ENCODE measurements at places on chromosomes 3 and 15.
A peak's percentile ranks its signal among the peaks of the same experiment; 100 is the strongest.

DNA sequence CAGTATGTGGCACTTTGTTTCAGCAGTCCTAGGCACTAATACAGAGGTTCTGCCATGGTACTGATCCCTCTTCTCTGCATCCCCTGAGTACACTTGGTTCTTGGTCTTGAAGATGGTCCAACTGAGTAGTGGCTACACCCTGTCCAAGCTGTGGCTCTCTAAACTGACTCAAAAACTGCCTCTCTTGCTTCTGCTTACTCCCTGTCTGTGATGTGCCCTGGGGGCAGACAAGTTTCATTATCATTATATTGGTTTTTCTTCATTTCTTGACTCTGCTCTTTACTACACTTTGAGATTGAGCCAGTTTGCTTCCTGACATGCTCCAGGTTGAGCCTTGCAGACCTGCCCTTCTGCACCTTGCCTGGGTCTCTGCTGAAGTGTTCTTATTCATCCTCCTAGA lies 18.9 kb upstream of the ST3GAL6 start:
- DNase-seq, result no peak

GRCh38 chr15:23565395-23566070 lies at the start of gene MKRN3:
Gene MKRN3, plus strand, starts transcription at chr15:23565674. Its CDS starts 109 bp downstream, at chr15:23565783.
- no peak for DNase-seq

DNA sequence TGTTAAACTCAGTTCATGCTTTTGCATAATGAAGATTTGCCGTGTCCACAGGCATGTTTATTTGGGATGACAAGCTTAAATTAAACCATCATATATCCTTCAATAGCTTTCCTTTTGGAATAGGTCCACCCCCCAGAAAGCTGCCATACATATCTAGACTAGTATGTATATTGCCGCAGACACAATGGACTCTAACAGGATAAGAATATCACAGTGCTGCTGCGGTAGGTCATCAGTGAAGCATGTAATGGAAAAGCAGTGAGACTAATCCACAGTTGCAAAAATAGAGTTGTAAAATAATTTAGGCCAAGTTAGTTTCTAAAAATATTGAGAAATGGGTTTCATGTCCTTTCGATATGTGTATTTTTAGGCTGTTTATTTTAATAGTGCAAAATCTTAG lies 819.9 kb upstream of the DPPA4 start:
- no peak for DNase-seq

- DNase-seq, result no peak
These were observed 130.7 kb downstream of the LRTM1 start for GRCh38 chr3:54797111-54797510.

DNA sequence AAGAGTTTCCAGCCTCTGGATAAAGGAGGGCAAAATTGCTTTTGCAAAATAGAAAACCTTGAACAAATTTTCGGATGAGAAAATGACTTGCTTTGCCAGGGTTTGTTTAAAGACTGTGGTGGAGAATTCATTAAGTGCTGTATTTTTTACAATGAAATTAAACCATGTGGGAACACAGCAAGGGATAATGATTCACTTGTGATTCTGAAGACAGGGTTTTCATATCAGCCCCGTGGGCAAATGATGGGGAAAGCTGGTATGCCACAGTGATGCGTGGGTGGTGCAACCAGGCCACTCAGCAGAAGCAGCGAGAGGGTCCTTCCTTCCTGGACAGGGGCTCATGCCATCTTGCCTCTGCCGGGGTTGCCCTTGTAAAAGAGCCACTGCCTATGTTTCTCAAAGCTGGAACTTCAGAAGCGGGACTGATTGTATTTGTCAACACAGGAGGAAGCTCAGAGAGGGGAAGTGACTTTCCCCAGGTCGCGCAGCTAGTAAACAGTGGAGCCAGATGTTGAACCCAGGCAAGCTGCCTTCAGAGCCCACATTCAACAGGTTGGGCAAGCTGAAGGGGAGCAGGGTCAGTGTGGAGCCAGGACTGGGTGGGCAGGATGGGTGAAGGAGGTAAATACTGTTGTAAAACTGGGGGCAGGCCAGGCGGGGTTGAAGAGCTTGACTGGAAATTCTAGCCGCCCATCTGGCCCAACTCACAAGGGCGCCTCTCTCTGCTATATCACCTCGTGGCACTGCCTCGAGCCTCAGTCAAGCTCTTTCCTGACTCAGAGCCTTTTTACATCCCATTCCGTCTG lies 79.1 kb downstream of the TOP2B start:
- no peak for DNase-seq

- no peak for DNase-seq
These were observed 94.4 kb downstream of the SLCO3A1 start for GRCh38 chr15:91947683-91948608.

DNA sequence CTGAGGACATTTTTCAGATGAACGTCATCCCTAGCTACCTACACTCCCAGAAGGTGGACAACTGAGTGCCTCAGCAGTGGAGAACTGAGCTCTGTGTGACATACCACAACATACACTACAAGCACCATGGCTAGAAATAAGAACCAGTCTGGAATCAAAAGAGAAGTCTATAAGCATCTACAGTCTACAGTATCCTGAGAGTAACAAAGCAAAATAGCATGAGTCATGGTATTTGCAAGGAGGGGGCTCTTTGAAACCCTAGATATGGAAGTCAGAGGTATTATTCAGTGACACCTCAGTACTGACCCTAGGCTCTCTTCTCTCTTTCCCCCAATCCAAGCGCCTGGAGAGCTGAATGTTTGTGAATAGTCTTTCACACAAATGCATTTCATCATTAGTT lies 87.5 kb downstream of the TNIK start:
- no peak for DNase-seq

- no peak for DNase-seq
These were observed 164.7 kb downstream of the CTNNB1 start for GRCh38 chr3:41363830-41364523.

DNA sequence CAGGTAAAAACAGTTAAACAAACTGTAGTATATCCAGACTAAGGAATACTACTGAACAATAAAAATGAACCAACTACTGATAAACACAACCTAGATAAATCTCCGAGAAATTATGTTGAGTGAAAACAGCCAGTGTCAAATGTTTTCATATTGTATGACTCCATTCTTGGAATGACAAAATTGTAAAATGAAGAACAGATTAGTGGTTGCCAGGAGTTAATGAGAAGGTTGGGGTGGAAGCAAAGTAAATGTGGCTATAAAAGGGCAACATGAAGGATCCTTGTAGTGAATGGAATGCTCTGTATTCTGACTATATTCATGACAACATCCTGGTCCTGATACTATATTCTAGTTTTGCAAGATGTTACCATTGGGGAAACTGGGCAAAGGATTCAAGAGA lies 27.5 kb upstream of the ACKR4 start:
- no peak for DNase-seq

- no peak for DNase-seq
These were observed 8.3 kb upstream of the EPHA3 start for GRCh38 chr3:89098964-89099585.

DNA sequence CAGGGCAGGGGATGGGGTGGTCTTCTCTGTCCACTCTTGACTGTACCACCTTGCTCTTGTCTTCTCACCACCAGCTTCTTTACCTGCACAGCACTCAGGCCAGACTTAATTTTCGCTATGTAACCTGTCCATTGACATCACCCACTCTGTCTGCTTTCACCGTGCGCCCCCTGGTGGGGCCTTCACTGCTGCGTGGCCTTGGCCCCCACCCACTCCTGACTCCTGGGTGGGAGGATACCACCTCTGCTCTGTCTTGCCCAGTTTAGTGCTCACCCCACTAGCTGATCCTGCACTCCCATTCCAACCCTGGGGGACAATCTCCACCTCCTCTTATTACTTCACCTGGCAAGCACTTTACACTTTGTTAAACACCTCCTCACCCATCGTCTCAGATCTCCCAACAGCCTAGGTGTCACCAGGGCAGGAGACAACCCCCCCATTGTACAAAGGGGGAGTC lies 17.7 kb downstream of the PTH1R start:
- peak; percentile 43 for DNase-seq

DNA sequence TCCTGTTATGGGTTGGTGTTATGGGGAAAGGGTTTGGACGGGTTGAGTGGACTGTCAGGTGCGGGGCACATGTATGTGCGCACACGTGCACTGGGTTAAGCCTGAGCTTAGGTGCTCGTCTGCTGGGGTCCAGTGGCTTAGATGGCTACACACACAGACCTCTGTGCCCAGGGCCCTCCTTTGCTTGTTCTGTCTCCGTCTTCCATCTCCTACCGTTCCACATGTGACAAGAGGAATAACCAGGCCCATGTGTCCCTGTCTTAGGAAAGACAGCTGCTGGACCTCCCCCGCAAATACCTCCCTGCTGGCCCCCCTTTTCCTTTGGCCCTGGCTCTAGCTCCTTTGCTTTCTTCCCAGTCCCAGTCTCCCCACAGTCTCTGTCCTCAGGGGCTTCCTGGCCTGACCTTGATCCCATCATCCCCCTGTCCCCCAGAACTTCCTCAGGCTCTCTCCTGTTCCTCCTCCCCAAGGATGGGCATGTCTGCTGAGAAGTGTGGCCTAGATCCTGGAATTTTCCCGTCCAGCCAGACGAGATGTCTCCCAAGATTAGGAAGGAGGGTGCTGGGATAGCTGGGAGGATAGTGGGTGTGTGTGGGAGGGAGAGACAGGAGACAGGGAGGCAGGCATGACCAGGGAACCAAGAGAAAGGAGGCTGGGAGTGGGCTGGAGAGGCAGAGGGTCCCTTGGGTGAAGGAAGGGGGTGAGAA lies 797 bp upstream of the THPO start:
- no peak for DNase-seq

DNA sequence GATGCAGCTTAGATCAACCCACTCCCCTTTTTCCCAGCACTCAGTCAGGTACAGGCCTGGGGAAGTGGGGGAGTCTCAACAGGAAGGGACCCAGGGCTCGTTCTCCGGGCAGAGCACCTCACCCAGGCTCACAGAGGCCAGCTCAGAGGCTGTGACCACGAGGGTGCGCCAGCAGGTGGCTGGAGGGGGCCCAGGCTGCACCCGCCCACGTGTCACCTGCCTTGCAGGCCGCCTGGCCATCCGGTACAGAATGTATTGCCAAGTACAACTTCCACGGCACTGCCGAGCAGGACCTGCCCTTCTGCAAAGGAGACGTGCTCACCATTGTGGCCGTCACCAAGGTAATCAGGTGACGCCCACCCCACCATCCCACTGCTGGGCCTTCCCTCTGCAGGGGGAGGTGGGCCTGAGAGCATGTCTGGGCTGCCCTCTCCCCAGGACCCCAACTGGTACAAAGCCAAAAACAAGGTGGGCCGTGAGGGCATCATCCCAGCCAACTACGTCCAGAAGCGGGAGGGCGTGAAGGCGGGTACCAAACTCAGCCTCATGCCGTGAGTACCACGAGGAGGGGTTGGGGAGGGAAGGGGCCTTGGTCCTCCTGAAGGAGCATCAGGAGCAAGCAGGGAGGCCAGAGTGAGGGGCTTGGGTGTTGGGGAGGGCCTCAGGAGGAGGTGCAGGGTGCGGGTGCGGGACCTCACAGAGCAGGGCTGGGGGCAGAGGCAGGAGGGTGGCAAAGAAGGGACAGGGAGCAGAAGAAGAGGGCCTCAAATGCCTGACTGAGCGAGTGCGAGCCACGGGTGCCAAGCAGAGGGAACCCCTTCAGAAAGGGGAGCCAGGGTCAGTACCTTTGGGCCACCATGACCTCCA lies 14.0 kb upstream of the LMAN1L start:
- DNase-seq, result no peak

GRCh38 chr3:41961751-41962679 lies at the start of gene ULK4:
Gene ULK4, minus strand, starts transcription at chr3:41962103. Its CDS starts 7,344 bp downstream, at chr3:41954759.
- peak; percentile 89 for DNase-seq

DNA sequence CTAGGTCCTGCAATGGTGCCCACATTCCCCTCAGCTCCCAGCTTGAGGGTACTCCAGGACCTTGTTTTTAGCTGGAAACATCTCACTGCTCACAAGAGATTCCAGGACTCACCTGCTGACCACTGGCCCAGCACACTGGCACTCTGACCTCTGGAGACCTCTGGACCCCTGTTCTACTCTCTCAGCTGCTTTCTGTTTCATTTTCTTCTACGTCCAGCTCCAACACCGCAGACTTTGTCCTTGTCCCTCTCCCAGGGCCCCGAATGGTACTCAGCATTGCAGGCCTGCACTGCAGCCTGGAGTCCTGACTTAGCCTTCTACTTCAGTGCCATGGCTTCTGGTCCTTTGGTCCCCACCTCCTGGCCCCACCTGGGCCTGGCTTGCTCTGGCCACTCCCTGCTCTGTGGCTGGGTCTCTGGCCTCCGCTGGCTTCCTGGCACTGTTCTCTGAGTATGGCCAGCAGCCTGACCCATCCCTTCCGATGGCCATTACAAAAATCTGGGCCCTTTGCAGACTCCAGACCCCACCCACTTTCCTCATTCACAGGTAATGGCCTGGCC lies 27.9 kb downstream of the KY start:
- no peak for DNase-seq

DNA sequence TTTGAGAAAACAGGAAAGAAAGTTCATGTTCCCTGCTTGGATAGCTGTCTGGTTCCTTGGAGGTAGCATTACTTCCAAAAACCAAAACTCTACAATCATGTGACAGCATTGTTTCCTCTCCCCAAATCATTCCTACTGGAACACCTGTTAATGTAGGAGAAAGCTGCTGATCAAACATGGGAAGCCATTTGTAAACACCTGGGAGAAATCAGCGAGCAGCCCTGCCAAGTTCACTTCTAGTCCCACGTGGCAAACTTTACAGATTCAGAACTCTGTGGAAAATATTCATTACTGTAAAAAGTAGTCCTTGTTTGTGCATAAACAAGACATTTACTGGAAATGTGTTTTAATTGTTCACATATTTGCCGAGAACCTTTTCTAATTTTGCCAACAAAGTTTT lies 275.5 kb upstream of the AZI2 start:
- no peak for DNase-seq

- DNase-seq, result no peak
These were observed 151.3 kb downstream of the NR1I2 start for GRCh38 chr3:119933207-119933606.
